Prostate gland (tissue), 2 donors: ENCODE measurements at places on chromosomes 3 and 15. TPM values are rescaled to one million over a fixed set of nuclear protein-coding genes. Genes with fewer than 3 reads are reported as not detected.

GUCA1C gene
- total RNA-seq: not detected

TBCCD1 gene
- 26.0 TPM for total RNA-seq

AHSG gene
- not detected for total RNA-seq

FBXL2 gene
- 16.6 TPM for total RNA-seq

SUSD5 gene
- total RNA-seq: 6.9 TPM

HCN4 gene
- 6.0 TPM for total RNA-seq

STRIT1 gene
- 4.9 TPM for total RNA-seq

RAD51 gene
- 0.82 TPM for total RNA-seq

ARRDC4 gene
- 25.6 TPM for total RNA-seq

GPR171 gene
- total RNA-seq: 0.18 TPM

NR1I2 gene
- total RNA-seq: not detected

CCDC191 gene
- total RNA-seq: 4.6 TPM

- no peak for DNase-seq
- H3K36me3 ChIP-seq: no peaks in the 10 kb centered on the region
- no peak overlapping the region for H3K4me3 ChIP-seq
- no peaks in the 10 kb centered on the region for H3K27me3 ChIP-seq
These were observed 30.5 kb upstream of the SLC27A2 start for GRCh38 chr15:50151476-50151875.

DNA sequence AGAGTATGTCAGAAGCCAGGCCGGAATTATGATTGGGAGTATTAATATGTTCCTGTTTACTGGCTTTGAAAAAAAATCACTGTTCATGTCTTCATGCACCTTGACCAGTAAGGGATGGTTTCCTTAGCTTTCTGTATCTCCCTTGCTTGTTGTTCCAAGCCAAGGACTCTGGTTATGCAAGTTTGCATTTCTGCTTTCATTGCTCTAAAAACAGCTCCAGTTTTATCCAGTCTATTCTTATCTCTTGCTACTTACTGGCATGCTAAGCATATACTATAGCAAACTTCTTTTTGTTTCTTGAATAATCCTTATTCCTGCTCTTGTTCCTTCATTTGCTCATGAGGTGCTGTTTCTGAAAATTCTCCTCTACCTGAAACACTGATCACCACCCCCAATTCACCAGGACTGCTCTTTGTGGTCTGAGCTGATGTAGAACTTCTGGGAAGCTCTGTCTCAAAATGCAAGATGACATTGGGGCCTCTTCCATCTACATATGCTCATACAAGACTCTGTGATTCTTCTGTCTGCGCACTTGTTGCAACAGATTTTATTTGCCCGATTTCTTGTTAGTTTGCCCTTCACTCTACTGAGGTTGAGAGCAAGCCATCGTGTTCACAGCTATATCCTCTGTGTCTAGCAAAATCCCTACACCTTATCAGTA, 173.0 kb downstream of the EBLN2 start:
- H3K4me1 ChIP-seq: no peaks in the 10 kb centered on the region
- DNase-seq: no peak
- H3K27ac ChIP-seq: no peak overlapping the region
- no peak overlapping the region for H3K4me3 ChIP-seq
- no peaks in the 10 kb centered on the region for H3K36me3 ChIP-seq

- no peak for DNase-seq
- H3K4me3 ChIP-seq: no peak overlapping the region
- no peaks in the 10 kb centered on the region for H3K4me1 ChIP-seq
These were observed 167.0 kb downstream of the ATP10A start for GRCh38 chr15:25695875-25696760.

DNA sequence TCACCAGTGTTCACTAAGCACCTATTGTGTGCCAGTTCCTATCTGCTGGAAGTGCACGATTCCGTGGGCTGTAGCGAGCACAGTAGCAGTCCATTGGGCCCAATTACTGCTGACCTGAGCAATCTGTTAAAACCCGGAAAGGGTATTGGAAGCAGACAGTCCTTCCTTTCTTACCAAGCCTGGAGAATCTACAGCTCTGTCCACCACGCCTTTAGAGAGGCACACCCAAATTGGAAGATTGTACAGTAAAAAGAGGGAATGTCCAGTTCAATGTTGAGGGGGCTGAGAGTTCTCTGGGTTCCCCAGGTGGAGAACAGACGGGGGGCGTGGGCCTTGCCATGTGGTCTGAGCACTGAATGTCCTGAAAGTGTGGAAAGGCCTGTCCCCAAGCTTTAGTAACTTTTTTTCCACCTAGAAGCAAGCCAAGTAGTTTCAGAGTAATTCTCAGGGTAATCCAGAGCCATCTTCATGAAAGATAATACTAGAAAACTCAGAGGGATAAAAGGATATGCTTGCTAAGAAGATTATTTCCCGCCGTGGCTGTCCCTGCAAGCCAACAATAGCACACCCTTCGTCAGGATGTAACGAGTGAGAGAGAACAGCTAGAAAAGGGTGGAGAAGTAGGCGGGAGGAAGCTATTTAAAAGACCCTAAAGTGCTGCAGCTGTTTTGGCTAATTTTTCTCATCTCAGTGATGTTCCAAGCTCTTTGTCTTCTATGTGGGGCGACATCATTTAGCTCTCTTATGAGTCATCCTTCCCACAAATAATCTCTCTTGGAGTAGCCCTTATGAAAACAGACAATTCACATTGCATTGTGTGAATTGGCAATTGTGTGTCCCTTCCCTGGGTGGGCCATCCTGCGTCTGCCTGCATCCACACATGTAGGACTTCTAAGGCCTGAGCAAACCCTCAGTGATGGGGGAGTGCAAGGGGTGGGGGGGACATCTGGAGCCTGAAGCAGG, 181.0 kb downstream of the ATG7 start:
- H3K36me3 ChIP-seq: no peaks in the 10 kb centered on the region
- H3K4me1 ChIP-seq: no peaks in the 10 kb centered on the region
- H3K27me3 ChIP-seq: no peaks in the 10 kb centered on the region
- no peak for DNase-seq
- no peak overlapping the region for H3K27ac ChIP-seq

DNA sequence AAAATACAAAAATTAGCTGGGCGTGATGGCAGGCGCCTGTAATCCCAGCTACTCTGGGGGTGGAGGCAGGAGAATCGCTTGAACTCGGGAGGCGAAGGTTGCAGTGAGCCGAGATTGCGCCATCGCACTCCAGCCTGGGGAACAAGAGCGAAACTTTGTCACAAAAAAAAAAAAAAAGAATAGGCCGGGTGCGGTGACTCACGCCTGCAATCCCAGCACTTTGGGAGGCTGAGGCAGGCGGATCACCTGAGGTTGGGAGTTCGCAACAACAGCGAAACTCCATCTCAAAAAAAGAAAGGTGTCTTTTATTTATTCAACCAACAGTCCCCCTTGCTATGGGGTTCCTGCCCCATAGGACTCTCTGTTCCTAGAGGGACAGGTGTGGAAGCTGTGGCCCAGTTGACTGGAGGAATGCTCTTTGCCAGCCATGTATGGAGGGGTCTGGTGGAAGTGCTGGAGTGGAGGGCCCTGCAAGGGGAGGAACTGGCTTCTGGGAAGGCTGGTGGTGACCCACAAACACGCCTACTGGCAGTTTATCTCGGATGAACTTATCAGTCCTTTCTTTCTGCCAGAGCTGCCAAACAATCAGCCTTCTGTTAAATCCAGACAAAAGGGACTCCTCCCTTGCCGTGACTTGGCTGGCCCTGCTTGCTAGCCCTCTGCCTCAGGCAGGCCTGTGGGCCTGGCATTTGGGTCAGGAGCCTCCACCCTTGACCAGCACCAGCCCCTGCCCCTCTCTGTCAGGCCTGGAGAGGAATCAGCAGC, 4.6 kb upstream of the DAG1 start:
- peaks cover 8% of the 10 kb centered on the region for H3K4me1 ChIP-seq
- no peak overlapping the region for H3K27ac ChIP-seq
- H3K27me3 ChIP-seq: no peaks in the 10 kb centered on the region
- no peaks in the 10 kb centered on the region for H3K36me3 ChIP-seq
- no peak overlapping the region for H3K4me3 ChIP-seq

DNA sequence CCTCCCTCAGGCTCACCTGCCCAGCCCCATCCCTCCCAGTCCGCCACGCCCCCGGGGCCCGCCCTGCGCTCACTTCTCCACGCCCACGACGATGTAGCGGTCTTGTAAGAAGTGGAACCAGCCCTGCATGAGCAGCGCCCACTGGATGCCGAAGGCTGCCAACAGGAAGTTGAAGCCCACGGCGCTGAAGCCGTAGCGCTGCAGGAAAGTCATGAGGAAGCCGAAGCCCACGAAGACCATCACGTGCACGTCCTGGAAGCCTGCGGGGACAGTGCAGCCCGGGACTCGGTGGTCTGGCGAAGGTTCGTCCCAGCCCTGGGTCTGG, 9.7 kb downstream of the RHCG start:
- H3K27me3 ChIP-seq: peaks cover 5% of the 10 kb centered on the region
- H3K4me1 ChIP-seq: no peaks in the 10 kb centered on the region
- no peak overlapping the region for H3K27ac ChIP-seq

- no peaks in the 10 kb centered on the region for H3K27me3 ChIP-seq
- no peak overlapping the region for H3K4me3 ChIP-seq
- no peaks in the 10 kb centered on the region for H3K4me1 ChIP-seq
These were observed 437.7 kb downstream of the SI start for GRCh38 chr3:164640591-164640990.

- no peak overlapping the region for H3K27ac ChIP-seq
- H3K36me3 ChIP-seq: no peaks in the 10 kb centered on the region
- H3K4me1 ChIP-seq: no peaks in the 10 kb centered on the region
These were observed 14.4 kb downstream of the KY start for GRCh38 chr3:134636406-134636805.

DNA sequence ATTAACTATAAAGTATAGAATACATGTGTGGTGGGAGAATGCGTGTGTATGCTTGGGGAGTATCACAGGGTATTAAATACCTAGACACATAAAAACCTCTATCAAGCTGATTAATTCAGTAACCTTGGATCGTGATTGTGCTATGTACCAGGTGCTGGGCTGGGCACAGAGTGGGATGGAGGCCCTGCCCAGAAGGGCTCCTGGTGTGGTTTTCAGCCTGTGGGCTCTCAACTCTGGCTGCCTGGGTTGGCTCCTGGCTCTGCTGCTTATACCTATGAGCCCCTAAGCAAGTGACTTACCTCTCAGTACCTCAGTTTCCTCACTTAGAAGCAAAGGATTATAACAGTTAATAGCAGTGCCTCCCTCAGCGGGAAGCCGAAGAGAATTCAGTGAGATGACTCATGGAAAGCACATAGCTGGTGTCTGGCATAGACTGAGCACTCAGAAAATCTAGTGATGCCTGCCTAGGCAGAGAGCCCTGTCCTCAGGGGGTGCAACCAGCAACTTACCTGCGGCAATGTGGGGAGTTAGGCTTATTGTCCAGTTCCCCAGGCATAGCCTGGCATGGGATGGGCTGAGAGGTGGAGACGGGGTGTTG, 90.6 kb upstream of the MYZAP start:
- H3K4me1 ChIP-seq: peaks cover 29% of the 10 kb centered on the region
- no peak for DNase-seq
- H3K4me3 ChIP-seq: no peak overlapping the region
- H3K27ac ChIP-seq: peak overlapping the region; percentile 23
- H3K27me3 ChIP-seq: no peaks in the 10 kb centered on the region
- no peaks in the 10 kb centered on the region for H3K36me3 ChIP-seq

DNA sequence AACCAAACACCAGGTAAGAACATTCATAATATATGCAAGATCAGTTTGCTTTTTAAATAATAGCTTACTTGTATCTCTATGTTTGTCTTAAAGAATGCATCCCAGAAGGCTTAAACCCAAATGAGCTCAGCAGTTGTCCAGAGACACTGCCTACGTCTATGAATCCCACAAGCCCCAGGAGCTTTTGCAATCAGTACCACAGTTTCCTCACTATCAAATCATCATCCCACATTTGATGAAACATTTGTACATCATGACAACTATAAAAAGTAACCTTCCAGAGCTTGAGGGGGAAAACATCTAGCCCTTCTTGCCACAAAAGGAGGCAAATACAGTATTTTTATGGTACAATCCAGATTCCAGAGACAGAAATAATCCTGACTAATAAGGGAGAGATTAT, 63.7 kb downstream of the ATP8B4 start:
- H3K4me3 ChIP-seq: no peak overlapping the region
- H3K4me1 ChIP-seq: no peaks in the 10 kb centered on the region
- no peaks in the 10 kb centered on the region for H3K36me3 ChIP-seq
- DNase-seq: no peak

- DNase-seq: no peak
- H3K27me3 ChIP-seq: no peaks in the 10 kb centered on the region
- H3K36me3 ChIP-seq: no peaks in the 10 kb centered on the region
- H3K27ac ChIP-seq: no peak overlapping the region
These were observed 332.6 kb upstream of the KCNMB2 start for GRCh38 chr3:178203650-178204049.

GRCh38 chr3:186888569-186888968, 41.8 kb upstream of the ST6GAL1 start:
- H3K27ac ChIP-seq: no peak overlapping the region
- no peaks in the 10 kb centered on the region for H3K4me1 ChIP-seq
- no peaks in the 10 kb centered on the region for H3K36me3 ChIP-seq
- no peaks in the 10 kb centered on the region for H3K27me3 ChIP-seq

DNA sequence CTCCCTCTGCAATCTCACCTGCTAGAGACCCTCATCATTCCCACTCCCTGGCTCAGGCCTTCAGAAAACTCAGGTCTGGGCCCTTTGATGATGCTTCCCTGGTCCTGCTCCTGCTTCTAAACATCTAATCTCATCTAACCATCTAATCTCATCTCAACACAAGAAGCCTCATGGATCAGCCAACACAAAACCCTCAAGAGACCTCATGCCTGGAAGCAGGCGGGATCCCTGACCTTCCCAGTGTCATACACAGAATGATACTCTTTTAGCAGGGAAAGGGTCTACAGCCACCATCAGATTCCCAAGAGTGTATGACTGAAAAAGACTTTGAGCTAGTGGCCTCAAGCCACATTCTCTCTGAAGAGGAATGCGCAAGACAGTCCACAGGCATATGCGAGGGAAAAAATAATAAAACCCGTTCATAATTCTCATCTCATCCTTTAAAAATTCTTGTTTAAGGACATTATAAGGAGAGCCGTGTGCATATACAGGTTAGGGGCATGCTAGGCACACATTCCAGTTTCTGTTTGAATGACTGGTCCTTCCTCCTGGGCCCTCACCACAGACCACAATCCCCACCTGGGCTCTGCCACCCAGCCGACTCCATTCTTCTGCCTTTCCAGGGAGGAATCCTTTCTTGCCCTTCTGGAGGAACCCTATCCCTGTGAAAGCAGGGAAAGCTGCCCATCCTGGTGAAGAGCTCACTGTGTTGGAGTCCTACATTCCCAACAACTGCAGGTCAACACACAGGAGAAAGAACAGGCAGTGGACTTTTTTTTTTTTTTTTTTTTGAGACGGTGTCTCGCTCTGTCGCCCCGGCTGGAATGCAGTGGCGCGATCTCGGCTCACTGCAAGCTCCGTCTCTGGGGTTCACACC, 2.2 kb downstream of the ZXDC start:
- peaks cover 15% of the 10 kb centered on the region for H3K4me1 ChIP-seq
- H3K27ac ChIP-seq: no peak overlapping the region
- DNase-seq: no peak
- H3K27me3 ChIP-seq: no peaks in the 10 kb centered on the region
